ENCODE measurements at places on chromosomes 6 and 20.
A peak's percentile ranks its signal among the peaks of the same experiment; 100 is the strongest.

- no peak for DNase-seq
Measured at GRCh38 chr20:62836967-62837490, 20.2 kb downstream of the COL9A3 start.

- DNase-seq = no peak
Measured at GRCh38 chr6:16168858-16169257, 40.0 kb downstream of the MYLIP start.

- DNase-seq = no peak
Measured at GRCh38 chr6:15513131-15513771, 149.6 kb downstream of the DTNBP1 start.

DNA sequence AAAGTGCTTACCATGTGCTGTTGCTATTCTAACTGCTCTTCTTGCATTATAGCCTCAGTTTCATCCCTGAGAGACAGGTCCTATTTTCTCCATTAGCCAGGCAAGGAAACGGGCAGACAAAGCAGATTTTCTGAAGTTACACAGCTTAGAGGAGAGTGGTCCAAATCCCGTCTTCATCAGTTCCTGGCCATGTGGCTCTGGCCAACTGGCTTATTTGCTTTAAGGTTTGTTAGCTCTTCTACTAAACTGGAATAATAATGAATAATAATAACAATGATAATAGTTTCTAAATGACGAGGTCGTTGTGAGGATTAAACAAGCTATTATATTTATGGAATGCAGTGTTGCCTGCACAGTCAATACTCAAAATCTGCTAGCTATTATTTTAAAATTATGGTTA, 35.8 kb upstream of the BCAS1 start:
- DNase-seq = no peak

- no peak for DNase-seq
Measured at GRCh38 chr20:3777381-3777715, 3.9 kb downstream of the SPEF1 start.

GRCh38 chr6:72624557-72625160, 2.8 kb downstream of the KCNQ5 start:
- DNase-seq = no peak

DNA sequence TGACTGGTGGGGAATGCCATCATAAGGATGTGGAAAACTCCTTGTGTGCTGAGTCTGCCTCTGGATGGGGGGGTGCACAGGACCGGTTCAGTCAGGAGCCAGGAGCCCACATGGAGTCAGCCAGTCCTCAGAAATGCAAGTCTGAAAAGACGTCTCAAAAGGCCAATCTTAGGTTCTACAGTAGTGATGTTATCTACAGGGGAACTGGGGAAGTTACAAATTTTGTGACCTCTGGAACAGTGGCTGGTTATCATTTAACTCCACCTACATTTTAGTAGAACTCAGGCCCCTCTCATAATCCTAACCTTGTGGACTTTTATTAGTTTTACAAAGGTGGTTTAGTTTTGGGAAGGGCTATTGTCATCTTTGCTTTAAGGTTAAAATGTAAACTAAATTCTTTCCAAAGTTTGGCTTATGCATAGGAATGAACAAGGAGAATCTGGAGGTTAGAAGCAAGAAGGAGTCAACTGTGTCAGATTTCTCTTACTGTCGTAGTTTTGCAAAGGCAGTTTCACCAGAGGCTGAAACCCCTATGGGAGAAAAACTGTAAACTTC, 13.7 kb upstream of the TBC1D22B start:
- DNase-seq = no peak

GRCh38 chr20:18805881-18806280, 7.7 kb upstream of the SCP2D1 start:
- DNase-seq = no peak

- no peak for DNase-seq
Measured at GRCh38 chr6:31882344-31882743, 3.5 kb upstream of the SLC44A4 start.

DNA sequence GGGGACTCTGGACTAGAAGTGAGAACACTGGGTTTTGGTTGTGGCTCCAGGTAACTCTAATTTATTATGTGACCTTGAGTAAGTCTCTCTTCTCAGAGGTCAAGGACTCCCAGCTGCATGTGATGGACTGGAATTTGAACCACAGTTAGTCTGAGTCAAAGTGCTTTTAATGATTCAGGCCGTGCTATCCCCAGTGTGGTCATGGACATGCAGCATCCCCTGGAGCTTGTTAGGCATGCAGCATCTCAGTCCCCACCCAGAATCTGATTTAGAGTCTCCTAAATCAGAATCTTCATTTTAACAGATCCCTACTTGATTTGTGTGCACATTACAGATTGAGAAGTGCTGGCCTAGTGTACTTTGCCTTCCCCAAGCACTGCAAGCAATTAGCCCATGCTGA, 74.2 kb downstream of the TOX2 start:
- DNase-seq = no peak

DNA sequence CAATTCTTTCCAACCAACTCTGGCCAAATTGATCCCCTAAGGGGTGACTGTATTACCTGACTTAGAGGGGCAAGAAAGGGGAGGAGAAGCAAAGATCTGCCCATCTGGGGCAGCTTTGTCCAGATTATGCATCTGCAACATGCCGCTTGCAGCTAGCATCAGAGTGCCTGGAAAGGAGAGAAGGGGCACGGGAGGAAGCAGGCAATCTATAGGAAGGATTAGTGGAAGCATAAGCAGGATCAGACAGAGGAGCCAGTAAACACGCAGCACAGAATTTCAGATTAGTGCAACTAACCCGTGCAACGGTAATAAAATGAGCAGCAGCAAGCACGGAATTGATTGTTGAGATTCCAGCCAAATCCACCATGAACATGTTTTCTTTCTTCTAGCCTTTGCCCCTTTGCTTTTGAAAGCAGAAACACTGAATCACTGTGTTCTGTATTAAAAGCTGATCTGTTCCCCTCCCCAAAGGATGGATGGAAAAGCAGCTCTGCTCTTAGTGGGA, 643.6 kb upstream of the CHD6 start:
- DNase-seq = no peak

GRCh38 chr6:45655745-45656476, 278.2 kb upstream of the SUPT3H start:
- DNase-seq = no peak

DNA sequence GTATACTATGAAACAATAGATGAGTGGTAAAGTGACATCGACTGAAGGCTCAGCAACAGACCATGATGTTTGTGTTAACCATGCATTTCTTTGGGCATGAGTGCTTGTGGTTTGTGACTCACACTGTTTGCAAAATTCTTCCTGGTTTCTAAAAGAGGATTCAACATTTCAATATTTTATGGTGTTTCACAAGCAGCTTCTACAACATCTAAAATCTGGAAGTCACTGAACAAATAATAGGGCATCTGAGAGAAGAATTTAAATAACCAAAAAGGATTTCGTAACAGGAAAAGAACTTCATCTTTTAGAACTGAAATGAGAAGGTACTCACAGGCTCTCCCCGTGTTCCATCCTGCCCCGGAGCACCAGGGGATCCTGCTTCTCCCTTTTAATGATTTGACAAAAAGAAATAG, 146.2 kb downstream of the COL21A1 start:
- DNase-seq = peak; percentile 56

- DNase-seq = no peak
Measured at GRCh38 chr6:100617633-100618350, 153.1 kb upstream of the SIM1 start.

DNA sequence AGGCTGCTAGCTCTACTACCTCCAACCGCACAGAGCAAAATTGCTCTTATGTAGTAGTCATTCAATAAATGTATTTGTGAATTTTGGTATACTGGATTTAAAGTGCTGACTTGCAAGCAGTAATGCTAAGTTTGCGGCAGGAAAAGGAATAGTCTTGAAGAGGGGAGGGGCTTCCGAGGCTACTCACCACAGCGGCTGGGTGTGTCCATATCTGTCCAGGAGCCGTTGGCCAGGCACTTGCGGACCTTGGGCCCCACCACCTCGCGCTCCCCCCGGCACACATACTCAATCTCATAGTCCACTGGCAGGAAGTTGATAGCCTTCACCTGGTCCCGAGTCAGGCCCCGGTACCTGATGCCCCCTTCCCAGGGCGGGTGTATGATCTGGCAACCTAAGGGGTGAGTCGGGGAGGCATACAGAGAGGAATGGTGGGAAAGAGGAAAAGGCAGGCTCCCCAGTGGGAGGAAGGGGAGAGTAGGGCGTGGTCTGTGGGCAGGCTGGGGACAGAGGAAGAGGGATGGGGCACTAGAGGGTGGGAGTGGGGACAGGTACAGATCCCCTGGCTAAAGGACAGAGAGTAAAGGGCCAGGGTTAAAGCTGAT, 1.7 kb downstream of the GABBR1 start:
- DNase-seq = no peak

DNA sequence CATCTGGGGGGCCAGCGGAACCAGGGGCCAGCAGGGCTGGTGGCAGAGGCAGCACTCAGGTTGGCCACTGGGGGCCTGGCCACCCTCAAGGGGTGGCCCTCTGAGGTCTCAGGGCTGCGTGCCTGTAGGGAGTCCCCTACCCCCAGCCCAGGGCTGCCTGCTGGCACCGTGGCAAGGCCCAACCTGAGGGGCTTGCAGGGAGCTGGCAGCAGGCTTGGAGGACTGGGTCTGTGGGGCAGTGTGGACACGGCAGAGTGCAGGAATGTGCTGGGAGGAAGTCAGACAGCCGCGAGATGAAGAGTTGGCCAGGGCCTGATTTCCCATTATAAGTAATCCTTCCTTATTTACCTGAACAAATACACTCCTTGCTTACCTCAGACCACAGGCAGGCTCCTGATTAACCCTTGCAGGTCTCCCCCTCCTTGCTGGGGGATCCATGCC, at the start of gene SPDEF:
Gene SPDEF, minus strand, starts transcription at position 299 of the 441 bp plus-strand sequence. CDS start 11,874 bp downstream, outside the sequence.
- no peak for DNase-seq

DNA sequence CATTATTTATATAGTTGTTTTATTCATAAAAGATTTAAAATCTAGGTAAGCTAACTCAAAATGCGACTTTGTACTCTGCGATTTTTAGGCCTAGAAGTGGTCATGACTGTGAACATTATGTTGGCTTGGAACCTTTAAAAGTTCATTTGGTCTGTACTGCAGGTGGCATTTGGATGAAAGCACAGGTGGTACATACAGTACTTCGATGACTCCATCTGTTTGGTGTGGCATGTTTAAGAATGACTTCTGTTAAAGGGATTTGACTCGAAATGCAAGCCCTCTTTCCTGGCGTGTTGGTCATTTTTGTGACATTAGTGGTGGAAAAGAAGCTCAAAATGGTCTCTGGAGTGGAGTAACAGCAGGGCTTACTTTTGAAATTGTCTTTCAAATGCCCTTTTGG, 118.1 kb downstream of the UST start:
- no peak for DNase-seq

DNA sequence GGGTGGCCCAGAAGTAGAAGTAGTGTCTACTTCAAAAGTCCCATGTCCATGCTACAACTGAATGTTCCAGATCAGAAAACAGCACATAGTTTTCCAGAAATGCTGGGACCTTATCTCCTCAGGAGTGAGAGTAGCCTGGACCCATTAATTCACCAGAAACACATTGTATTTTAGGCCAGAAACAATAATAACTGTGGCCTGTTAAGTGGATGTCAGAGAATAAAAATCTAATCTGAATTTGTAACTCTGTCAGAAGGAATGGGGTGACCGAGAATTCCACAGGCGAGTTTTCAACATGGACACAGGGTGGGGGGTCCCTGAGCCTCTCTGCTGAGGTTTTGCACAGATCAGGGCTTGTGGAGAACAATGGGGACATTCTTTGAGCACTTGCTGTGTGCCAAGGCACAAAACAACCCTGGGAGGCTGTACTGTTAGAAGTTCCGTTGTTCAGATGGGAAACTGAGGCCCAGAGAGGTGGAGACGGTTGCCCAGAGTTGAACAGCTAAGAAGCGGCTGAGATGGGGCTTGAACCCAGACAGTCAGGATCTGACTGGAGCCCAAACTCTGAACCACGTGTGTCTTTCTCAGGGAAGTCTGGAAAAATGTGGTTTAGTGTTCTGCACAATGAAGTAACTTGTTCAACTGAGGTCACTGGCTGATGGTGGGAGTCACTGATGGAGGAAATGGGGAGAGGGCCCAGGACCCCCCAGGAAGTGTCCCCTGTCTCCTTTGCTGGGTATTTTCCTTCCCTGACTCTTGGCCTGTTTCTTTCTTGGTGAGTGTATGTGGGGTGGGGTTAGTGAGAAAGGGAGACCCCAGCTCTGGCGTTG, 44.2 kb downstream of the SNAI1 start:
- DNase-seq = no peak

- DNase-seq = no peak
Measured at GRCh38 chr6:52925919-52926792, 16.7 kb upstream of the GSTA3 start.

DNA sequence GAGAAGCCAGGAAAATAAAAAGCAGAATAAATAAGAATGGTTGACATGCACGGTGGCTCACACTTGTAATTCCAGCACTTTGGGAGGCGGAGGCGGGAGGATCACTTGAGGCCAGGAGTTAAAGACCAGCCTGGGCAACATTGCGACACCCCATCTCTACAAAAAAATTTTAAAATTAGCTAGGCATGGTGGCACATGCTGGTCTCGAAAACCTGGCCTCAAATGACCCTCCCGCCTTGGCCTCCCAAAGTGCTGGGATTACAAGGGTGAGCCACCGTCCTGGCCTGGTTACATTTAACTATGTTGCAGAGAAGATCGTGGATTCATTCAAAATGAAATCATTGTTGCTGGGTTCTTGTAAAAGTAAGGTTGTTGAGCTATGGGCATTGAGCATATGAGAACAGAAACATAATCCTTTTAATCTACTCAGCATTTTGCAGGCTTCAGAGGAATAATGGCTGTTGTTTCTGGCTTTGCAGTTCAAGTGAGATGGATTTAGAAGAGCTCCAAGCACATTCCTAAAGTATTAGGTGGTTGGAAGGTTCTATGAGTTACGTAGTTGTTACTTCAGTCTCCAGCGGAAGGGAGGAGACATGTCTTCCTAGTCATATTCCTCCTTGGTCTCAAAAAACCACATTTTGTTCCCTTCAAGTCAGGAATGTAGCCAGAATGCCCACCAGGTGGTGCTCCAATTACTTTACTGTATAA, 45.6 kb upstream of the RAB23 start:
- DNase-seq = no peak

DNA sequence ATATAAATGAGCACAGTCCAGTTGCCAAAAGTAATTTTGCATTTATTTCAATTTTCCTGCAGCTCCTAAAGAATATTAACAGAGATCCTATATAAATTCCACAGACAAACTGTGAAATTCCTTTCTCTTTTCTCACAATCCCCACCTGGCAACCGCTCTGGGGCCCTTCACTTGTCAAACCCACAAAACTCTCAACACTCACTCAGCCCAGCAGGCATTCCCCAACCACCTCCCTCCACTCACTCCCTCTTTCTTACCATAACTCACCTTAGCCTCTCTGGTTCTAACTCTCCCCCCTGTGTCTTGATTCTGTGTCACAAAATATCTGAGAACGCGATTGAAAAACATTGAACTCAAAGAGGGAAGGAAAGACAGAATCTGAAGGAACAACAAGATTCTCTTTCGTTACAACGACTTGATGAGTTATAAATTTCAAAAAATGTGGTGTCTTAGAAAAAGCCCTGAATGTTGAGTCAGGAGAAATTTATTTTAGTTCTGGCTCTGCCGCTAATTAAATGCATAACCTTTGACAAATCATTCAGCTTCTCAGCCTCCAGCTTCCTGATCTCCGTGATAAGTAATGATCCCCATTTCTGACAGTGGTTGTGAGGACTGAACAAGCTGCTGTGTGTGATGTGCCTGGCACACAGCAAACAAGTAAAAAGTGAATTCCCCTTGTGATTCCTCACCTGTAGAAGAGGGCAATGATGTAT, 87.9 kb downstream of the UNC5CL start:
- no peak for DNase-seq
